ELF-1 (cell line): ENCODE measurements at places on chromosomes 6 and 20.
A peak's percentile ranks its signal among the peaks of the same experiment; 100 is the strongest.

DNA sequence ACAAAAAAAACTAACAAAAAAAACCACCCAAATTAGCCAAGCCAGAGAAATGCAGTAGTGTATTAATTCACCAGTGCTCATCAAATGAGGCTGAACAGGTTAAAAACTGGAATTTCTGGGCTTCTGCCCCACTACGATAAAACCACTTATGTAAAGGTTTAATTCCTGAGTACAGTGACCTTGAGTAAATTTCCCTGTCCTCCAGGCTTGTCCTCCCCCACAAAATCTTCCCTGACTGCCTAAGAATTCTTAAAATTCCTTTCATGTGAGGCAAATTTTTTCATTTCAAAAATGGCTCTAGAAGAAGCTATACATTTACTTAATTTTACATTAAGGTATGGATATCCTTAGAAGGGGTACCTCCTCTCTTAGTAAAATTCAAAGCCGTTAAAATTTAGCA lies 80.1 kb upstream of the ID4 start:
- no peak for DNase-seq

- DNase-seq, result no peak
Observed at GRCh38 chr6:5762561-5762968, 244.2 kb downstream of the NRN1 start.

- no peak for DNase-seq
Observed at GRCh38 chr6:53496797-53497375, 48.0 kb downstream of the GCLC start.

- DNase-seq, result peak; percentile 52
Observed at GRCh38 chr6:15441215-15441868, 195.5 kb downstream of the JARID2 start.

GRCh38 chr6:154295733-154296132 lies 60.9 kb downstream of the IPCEF1 start:
- no peak for DNase-seq

DNA sequence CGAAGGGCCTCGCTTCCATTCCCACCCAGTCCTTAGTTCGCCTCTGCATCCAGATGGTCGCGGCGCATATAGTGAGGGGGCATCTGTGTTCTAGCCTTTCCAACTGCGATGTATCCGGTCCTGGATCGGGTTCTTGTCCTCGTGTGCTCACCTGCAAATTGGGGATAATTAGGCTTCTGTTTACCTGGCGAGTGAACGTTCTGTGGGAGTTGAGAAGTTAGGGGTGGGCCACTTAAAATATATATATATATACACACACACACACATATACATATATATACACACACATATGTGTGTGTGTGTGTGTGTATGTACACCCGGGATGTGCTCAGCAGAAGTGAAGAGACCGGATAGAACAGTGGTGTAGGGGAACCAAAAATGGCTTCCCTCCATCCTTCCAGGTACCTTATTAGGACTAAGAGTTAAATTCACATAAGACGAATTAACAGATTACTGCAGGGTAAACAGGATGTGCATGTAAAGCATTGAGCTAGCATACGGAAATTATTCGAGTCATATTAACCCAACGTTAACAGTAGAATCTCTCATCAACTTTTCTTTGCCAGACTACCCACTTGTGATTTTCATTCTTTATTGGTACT lies 537 bp downstream of the CSTF1 start:
- no peak for DNase-seq

DNA sequence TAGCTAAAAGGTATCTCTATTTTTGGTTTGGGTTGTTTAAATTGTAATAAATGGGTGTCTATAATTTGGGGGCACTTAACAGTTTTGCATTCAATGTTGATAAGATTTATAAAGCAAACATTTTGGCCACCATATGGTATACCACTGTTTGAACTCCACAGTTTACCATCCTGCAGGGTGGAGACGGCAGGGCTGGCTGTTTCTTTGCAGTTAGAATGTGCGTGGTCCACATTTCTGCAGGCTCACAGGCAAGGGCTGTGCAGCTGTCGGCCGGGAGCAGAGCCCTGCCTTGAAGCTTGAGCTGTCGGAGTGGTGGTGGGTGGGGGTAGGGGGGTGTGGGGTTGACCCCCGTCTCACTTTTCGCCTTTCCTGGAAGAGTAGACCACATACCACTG lies 135.9 kb downstream of the CDH4 start:
- DNase-seq, result no peak

DNA sequence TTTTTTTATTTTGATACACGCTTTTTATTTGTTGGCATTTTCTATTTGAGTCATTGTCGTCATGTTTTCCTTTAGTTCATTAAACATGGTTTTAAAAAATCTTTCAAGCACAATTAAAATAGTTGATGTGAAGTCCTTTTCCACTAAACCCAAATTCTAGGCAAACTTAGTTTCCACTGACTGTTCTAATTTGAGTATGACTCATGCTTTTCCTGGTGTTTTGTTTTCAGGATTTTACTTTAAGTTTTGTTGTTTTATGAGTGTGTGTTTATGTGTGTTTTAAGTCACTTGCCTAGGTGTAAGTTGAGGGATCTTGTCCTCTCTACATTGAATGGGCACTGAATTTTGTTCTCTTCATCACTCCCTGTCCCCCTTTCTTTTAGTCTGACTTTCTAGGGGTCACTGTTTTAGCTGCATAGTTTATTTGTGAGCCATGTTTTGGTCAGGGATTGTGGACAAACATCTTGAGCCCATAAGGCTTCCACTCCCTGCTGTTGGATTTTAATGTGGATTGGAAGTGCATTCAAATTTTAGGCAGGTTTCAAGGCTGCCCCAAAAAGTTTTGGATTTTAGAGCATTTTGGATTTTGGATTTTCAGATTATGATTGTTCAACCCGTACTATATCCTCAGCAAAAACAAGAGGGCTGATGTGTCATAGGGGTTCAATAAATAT lies 94.8 kb downstream of the CDYL start:
- DNase-seq, result no peak

GRCh38 chr6:144559865-144560593 lies 274.9 kb downstream of the UTRN start:
- no peak for DNase-seq

DNA sequence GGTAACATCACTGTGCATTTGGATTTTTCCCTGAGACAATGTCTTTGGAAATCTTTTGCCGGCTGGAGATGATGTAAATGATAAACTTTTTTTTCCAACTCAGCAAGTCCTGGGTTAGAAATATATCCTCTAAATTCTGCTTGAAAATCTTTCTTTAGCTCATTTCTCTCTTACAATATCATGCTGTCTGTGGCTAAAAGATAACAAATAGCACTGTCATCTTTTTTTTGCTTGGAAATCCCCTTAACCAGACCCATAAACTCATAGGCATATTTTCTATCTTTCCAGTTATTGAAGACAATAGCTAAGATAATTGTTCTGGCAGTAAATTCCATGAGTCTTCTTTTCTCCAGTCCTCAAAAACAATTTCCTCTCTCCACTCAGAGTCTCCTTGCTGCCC lies 481.5 kb downstream of the NKAIN2 start:
- no peak for DNase-seq

DNA sequence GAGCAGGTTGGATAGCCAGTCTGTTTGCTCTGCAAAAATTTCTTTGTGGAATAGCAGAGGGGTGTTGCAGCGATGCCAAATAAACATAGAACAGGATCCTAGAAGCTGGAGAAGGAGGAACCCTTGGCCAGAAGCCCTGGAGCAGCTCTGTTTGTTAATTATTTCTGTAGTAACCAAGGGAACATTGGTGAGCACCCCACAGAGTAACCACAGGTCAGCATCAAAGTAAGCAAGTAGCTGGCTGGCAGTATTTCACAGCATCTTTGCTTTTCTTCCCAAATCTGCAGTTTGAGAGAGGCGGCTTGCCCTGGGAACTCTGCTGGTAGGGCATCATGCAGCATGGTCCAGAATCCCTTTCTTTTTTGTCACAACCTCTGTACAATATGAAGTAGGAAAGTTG lies 12.7 kb upstream of the APMAP start:
- DNase-seq, result no peak

- no peak for DNase-seq
Observed at GRCh38 chr6:70107852-70108629, 194.8 kb downstream of the COL9A1 start.

- DNase-seq, result no peak
Observed at GRCh38 chr20:40547483-40548091, 141.4 kb downstream of the MAFB start.
